ENCODE measurements at places on chromosomes 12 and 14.

- peak overlapping the region; percentile 61 for H3K27ac ChIP-seq
- no peaks in the 10 kb centered on the region for H3K27me3 ChIP-seq
- DNase-seq, result peak; percentile 99
- H3K4me3 ChIP-seq, result no peak overlapping the region
- H3K36me3 ChIP-seq, result no peaks in the 10 kb centered on the region
These were observed 36.3 kb downstream of the LIMA1 start for GRCh38 chr12:50246873-50247612.

DNA sequence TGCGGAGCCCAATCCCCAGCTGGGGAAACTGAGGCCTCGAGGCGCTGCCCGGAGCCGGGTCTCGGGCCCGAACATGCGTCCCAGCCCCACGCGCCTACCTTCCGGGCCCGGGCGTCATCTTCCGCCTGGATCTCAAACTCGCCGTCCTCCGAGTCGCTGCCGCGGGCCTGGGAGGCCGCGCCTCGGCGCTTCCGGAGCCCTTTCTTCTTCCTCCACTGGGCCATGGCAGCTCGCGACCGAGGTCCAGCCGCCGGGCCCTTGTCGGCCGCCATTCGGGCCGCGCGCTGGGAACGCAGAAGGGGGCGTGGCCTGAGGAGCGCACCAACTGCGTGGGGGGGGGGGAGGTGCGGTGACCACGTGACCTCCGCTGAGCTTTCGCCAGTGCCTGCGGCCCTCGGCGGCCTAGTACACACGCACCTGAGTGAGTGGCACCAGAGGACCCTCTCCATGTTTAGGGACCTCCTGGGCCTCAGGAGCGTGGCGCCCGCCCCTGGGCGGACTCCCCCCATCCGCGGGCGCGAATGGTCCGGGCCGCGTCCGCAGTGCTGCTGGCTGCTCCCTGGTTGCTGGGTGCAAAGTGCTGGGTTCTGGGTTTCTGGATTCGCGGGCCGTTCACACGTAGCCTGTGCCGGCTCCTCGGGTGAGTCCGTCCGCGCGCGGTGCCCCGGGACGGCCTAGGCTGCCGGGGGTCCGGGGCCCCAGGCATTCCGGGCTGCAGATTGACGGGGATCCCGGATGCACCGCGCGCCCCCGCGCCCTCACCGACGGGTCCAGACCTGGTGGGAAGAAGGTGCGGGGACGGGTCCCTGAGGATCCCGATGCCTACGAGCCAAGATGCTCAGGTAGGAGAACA, at the start of the genes DDX54 and RITA1:
DDX54 (minus strand) TSS at position 299 of the 853 bp plus-strand sequence; CDS start at position 272, 27 bp downstream.
RITA1 (plus strand) TSS at position 542 of the 853 bp plus-strand sequence. CDS start 1,026 bp downstream, outside the sequence.
- DNase-seq, result peak; percentile 78
- peak within 1 kb of the TSS; percentile 89 for H3K4me3 ChIP-seq
- H3K27me3 ChIP-seq, result no peaks in the 10 kb centered on the region
- peaks cover 4% of the 10 kb centered on the region for H3K36me3 ChIP-seq
- peak within 1 kb of the TSS; percentile 95 for H3K27ac ChIP-seq

GRCh38 chr12:85825746-85826145, 10.5 kb downstream of the RASSF9 start:
- H3K4me1 ChIP-seq, result no peaks in the 10 kb centered on the region
- H3K36me3 ChIP-seq, result no peaks in the 10 kb centered on the region
- no peak for DNase-seq
- H3K27ac ChIP-seq, result no peak overlapping the region
- no peaks in the 10 kb centered on the region for H3K27me3 ChIP-seq

DNA sequence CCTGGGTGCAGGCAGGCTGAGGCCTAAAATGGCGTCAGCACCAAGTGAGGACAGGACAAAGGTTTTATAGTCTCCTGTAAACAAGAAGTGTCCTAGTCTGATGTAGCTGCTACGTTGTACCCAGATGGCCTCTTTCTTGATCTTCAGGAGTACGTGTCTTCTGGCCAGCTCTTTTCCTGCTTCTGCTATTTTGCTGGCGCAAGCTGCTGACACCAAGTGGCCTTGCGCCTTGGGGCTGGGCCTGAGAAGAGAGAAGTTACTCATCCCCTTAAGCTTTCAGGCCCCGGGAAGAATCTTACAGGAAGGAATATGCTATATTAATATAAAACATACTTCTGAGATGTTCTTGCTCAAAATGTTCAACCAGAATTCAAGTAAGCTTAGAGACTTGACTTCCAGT, 605.2 kb downstream of the GALC start:
- H3K27me3 ChIP-seq, result no peaks in the 10 kb centered on the region
- no peaks in the 10 kb centered on the region for H3K4me1 ChIP-seq
- no peak for DNase-seq
- H3K36me3 ChIP-seq, result no peaks in the 10 kb centered on the region
- no peak overlapping the region for H3K27ac ChIP-seq

- H3K4me1 ChIP-seq, result no peaks in the 10 kb centered on the region
- no peak overlapping the region for H3K4me3 ChIP-seq
- H3K36me3 ChIP-seq, result no peaks in the 10 kb centered on the region
- no peak for DNase-seq
These were observed 61.8 kb upstream of the PTPRQ start for GRCh38 chr12:80382254-80382653.

GRCh38 chr12:41621291-41621690, 433.2 kb downstream of the PDZRN4 start:
- H3K4me3 ChIP-seq, result no peak overlapping the region
- H3K27ac ChIP-seq, result no peak overlapping the region
- DNase-seq, result no peak
- no peaks in the 10 kb centered on the region for H3K4me1 ChIP-seq

- H3K27ac ChIP-seq, result no peak overlapping the region
- DNase-seq, result no peak
- no peaks in the 10 kb centered on the region for H3K27me3 ChIP-seq
- H3K4me1 ChIP-seq, result peaks cover 9% of the 10 kb centered on the region
These were observed 8.3 kb upstream of the PLEK2 start for GRCh38 chr14:67420102-67420739.

- no peak overlapping the region for H3K4me3 ChIP-seq
- H3K36me3 ChIP-seq, result no peaks in the 10 kb centered on the region
- H3K27ac ChIP-seq, result no peak overlapping the region
These were observed 905 bp downstream of the CISTR start for GRCh38 chr12:53750812-53751335.

DNA sequence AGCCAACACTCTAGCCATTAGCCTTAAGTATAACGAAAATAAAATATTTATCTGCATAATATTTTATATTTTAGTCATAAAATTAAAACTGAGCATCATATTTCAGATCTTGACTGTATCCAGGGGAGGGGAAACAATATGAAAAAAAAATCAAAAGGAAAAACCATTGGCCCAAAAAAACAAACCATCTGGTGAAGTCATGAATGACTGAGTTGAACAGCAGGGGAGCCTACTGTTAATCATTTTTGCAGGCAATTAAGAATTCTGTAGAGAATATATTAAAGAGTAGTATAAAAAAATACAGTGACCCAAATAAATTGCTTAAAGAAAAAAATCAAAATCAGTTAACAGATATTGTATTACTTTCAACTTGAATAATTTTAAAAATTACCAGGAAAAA, 224.8 kb downstream of the C12orf50 start:
- no peaks in the 10 kb centered on the region for H3K36me3 ChIP-seq
- no peaks in the 10 kb centered on the region for H3K27me3 ChIP-seq
- no peak for DNase-seq
- H3K4me3 ChIP-seq, result no peak overlapping the region

GRCh38 chr12:132827763-132828703, 636 bp downstream of the GOLGA3 start:
- H3K4me1 ChIP-seq, result peaks cover 15% of the 10 kb centered on the region
- peak overlapping the region; percentile 90 for H3K27ac ChIP-seq
- no peak for DNase-seq
- peak overlapping the region; percentile 99 for H3K4me3 ChIP-seq
- no peaks in the 10 kb centered on the region for H3K27me3 ChIP-seq
- H3K36me3 ChIP-seq, result peaks cover 4% of the 10 kb centered on the region

DNA sequence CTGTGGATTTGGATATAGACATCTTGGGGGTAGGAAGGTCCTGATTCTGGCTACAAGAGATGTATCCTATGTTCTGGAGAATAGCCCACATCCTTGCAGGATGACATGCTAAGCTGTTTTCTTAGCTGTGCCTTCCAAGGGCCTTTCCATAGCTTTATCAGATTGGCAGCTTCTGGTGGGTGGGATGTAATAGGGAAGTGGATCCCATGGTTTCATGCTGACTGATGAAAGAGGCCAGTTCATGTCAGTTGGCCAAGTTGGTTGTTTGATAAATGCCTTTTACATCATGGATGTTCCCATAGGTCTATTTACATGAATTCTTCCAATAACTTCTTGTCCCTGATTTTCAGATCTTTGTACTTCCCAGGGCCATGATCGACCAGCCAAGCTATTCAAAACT, 169.1 kb upstream of the RMST start:
- no peaks in the 10 kb centered on the region for H3K27me3 ChIP-seq
- no peaks in the 10 kb centered on the region for H3K4me1 ChIP-seq
- H3K36me3 ChIP-seq, result no peaks in the 10 kb centered on the region
- no peak overlapping the region for H3K27ac ChIP-seq
- no peak overlapping the region for H3K4me3 ChIP-seq
- DNase-seq, result no peak

- no peak for DNase-seq
- H3K27ac ChIP-seq, result no peak overlapping the region
- H3K4me1 ChIP-seq, result peaks cover 18% of the 10 kb centered on the region
- H3K4me3 ChIP-seq, result no peak overlapping the region
These were observed 9.3 kb downstream of the SYNE3 start for GRCh38 chr14:95507174-95507573.

- H3K36me3 ChIP-seq, result no peaks in the 10 kb centered on the region
- H3K27me3 ChIP-seq, result no peaks in the 10 kb centered on the region
- H3K4me1 ChIP-seq, result peaks cover 8% of the 10 kb centered on the region
These were observed 230.8 kb downstream of the DPF3 start for GRCh38 chr14:72663076-72663487.

DNA sequence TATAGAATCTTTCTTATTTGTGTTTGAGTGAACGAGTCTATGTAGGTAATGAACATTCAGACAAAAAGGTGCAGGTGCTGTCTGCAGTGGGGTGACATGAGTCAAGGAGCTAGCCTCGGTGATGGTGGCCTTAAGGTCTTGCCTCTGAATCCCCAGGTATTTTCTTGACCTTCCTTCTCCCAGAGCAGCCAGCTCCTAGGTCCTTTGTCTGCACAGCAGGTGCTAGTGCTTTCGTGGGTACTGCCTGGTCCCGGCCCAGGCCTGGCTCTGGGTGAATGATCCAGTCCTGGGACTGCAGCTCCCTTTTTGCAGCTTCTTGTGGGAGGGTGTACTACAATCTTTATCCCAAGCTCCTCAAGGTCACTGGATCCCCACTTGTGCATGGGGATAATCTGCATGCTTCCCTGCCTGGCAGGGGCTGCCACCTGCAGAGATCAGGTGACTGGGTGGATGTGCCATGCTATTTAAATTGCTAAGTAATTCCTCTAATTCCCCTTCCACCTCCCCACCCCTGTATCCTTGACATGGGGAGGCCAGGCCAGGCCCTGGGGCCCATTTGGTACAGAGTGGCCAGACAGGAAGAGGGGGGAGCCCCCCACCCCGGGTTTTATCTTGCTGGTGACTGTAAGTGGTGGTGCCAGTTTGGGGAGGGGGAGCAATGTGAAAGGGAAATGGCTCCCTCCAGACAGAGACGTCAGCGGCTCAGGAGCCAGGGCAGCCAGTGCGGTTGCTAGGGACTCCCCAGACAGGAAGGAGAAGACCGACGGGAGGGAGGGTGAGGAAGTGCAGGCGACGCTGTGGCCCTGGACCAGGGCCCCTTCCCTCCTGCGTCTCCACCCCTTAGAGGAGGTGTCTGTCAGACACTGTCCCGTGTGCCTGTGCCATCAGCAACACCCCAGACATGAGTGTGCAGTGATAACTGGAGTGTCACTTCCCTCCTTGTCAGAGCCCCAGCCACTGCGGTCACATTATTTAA, 6.7 kb downstream of the VASH1 start:
- H3K27me3 ChIP-seq, result no peaks in the 10 kb centered on the region
- peaks cover 8% of the 10 kb centered on the region for H3K4me1 ChIP-seq
- H3K27ac ChIP-seq, result no peak overlapping the region
- no peaks in the 10 kb centered on the region for H3K36me3 ChIP-seq
- DNase-seq, result no peak
- no peak overlapping the region for H3K4me3 ChIP-seq

- H3K36me3 ChIP-seq, result no peaks in the 10 kb centered on the region
- H3K27ac ChIP-seq, result no peak overlapping the region
- no peak for DNase-seq
- no peaks in the 10 kb centered on the region for H3K27me3 ChIP-seq
- H3K4me3 ChIP-seq, result no peak overlapping the region
- no peaks in the 10 kb centered on the region for H3K4me1 ChIP-seq
These were observed 659.2 kb downstream of the SLC16A7 start for GRCh38 chr12:60255044-60255443.

GRCh38 chr14:95155045-95155444, 2.3 kb downstream of the DICER1 start:
- H3K27ac ChIP-seq, result no peak overlapping the region
- no peaks in the 10 kb centered on the region for H3K36me3 ChIP-seq
- DNase-seq, result no peak
- H3K4me1 ChIP-seq, result peaks cover 21% of the 10 kb centered on the region

DNA sequence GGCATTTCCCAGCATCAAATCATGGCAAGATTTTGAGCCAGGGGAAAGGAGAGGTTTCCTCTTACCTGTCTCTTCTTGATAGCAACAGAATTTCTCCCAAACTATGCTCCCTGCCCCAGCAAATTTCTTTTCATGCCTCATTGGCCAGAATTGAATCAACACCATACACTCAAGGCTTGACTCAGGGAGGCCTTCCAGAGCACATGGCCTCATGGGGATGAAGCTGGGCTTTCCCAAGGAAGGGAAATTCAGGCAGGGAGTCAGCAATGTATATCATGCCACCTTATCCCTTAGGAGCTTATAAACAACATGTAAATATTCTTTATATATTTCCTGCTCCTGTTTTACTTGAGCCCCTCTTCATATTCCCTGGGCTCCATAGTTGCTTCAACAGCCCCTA, 62.1 kb downstream of the ARF6 start:
- no peak for DNase-seq
- H3K4me1 ChIP-seq, result peaks cover 18% of the 10 kb centered on the region
- no peak overlapping the region for H3K4me3 ChIP-seq
- no peak overlapping the region for H3K27ac ChIP-seq

All from HCT116 (cell line).